ENCODE measurements at places on chromosomes 5 and 9. TPM values are rescaled to one million over a fixed set of nuclear protein-coding genes. Genes with fewer than 3 reads are reported as not detected.
A peak's percentile ranks its signal among the peaks of the same experiment; 100 is the strongest.

DNA sequence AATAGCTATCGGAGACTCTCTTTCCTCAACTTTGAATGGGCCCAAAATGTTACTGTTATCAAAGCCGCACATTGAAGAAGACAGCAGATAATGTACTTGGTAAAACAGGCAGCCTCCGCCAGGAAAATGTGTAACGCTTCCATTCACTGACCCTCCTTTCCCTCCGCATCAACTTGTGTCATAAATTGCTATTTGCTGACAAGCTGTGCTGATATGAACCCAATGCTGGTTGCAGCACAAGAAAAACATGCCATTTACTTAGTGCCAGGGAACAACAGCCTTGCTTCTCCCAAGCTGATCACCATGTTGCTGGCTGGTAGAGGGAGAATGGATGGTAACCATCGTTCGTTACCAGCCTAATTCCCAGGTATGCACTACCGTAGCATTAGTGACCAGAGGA, 162.6 kb upstream of the PPP1R2B start:
- no peak for DNase-seq

- DNase-seq: no peak
Observed at GRCh38 chr5:82162573-82162972, 115.6 kb downstream of the RPS23 start.

DNA sequence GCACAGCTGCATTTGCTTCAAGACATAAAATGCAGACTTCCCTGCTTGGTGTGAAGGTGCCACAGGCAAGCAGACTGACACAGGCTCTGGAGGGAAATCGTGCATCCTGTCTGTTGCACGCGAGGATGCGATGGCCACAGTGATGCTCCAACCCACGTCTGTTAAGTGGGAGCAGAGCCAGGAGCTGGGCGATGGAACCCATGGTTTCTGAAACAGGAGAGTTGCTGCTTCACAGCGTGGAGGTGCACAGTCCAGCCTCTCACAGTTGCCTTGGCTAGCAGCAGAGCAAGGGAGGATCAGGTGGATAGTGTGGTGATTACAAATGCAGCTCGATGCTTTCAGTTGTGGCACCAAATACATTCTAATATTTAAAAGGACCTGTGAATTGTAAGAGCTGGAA, 108.8 kb downstream of the TENT4A start:
- DNase-seq: no peak

GRCh38 chr5:52674815-52675545, 112.7 kb upstream of the ITGA1 start:
- DNase-seq: no peak

DNA sequence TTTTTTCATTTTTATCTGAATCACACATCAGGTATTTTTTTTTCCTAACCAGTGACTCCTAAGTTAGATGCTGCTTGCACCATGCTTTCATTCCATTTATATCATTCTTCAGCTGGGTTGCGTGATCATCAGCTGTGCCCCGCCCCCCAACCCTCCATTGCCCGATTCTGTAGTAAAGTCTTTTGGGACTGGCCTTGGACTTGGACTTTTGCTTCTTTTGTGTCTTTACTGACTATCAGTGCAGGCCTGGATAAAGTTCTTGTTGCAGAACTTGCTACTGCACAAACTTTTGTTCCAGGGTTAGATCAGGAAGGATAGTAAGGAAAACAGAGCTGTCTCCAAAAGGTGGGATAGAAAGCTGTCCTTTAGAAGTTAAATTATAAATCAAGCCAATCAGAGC, 38.5 kb downstream of the SLC22A5 start:
- no peak for DNase-seq

- no peak for DNase-seq
Observed at GRCh38 chr5:180990086-180990881, 1.6 kb downstream of the BTNL3 start.

DNA sequence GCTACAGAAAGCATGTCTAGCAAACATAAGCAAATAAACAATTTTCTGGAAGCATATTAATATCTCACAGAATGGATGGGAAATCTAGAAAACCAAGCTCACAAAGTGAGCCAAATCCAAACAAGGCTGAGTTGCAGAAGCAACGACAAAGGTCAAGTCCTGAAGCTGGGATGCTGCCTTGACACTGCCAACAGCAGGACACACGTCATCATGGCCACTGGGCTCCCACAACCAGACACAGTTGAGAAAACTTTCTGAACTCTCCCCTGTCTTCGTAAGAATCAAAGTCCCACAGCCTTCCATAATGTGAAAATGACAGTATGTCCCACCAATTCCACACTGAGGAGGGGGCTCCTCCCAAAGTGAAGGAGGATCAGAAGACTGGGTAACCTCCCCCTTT, 37.6 kb downstream of the EPB41L4A start:
- no peak for DNase-seq

- DNase-seq: no peak
Observed at GRCh38 chr5:116942622-116943021, 368.0 kb upstream of the SEMA6A start.

DNA sequence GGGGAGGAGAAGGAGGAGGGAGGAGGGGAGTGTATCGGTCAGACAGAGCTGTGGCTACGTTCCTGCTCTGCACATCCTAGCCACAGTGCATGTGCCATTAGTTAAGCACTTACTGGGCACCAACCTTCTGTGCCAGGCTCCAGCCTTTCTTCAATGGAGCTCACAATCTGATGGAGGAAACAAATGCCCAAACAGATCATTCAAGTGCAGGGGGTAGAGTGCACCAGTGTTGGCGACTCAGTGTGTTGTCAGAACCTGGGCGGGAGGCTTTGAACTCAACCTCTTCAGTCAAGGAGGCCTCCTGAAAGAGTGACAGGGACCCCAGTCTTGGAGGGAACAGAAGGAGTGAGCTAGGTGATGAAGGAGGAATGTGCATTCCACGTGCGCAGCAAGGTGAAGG, 51.9 kb upstream of the SHB start:
- DNase-seq: no peak

- peak; percentile 19 for DNase-seq
Observed at GRCh38 chr5:121399879-121400278, 451.8 kb upstream of the FTMT start.

Gene FAM78A
- total RNA-seq: 2.1 TPM

Gene CYFIP2
- 11.0 TPM for total RNA-seq

Gene FBLL1
- total RNA-seq: 0.95 TPM

All from SK-MEL-5 (cell line).